Astrocyte of the spinal cord (primary cell): ENCODE measurements at places on chromosomes 5 and 9.

GRCh38 chr5:172870291-172870714 is 36.3 kb downstream of the ERGIC1 start:
- DNase-seq, result peak; percentile 94

DNA sequence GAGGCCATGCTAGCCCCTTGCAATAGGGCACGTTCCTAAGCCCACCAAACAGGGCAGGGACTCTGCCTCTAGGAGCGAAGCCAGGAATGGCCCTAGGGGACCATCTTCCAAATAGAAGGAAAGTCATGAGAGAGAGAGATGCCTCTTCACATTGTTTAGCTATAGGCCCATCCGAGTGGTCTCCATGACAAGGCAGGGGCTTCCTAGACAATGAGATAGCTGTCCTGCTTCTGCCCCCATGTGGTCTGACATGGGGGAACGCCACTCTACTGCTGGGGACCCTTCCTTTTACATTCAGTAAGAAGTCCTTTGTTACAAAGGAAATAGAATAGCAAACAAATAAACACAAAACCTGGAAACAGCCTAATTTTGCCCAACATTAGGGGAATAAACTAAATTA is 17.9 kb upstream of the KIF4B start:
- DNase-seq, result no peak

DNA sequence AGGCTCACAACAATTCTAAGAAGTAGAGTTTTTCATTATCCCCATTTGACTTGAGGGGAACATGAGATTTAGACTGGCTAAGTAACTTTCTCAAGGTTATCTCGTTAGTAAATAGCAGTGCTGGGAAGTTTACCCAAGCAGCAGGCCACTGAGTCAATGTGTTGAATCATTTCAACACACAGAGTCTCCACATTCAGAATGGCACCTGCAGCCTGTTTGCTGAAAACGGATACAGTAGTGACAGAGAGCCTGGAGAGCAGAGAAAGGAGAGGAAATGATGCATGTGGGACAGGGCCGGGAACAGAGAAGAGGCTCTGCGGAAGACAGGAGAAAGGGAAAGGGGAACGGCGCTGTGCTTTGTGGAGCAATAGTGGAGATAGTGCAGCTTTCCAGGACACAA is 33.5 kb upstream of the ZSWIM6 start:
- DNase-seq, result peak; percentile 71

DNA sequence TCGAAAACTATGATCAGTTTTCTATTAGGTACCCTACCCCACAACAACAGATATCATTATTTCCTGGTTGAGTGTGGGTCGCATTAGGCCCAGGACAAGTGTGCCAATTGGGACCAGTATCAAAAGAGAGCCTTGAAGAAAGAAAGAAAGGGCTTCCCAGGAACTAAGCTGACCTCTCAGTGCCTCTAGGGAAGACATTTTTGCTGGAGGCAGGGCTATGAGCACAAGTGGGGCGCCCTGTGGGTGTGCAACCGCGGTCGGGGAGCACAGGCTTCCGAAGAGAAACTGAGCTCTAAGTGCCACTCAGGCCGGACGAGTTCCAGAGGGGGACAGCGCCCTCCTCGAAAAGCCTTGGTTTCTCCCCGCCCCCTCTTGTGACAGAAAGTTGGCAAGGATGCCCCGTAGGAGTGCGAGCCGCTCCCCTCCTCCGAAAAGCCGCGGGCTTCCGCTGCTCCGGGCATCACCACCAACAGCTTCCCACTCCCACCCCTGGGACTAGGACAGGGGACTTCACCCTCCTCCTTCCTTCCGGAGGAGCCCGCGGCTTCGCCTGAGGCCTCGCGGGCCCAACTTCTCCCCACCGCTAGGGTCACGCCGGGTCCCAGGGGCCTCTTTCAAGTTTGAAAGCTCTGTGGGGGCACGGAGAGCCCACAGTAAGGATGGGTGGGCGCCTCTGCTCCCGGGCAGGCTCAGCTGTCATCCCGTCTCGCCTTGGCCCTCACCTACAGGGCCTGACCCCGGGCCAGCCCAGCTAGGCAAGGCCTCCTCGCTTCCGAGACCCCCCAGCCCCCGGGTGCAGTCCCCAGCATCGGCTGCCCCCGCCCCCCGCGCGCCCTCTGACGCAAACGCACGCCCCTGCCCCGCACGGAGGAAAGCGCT is 2.0 kb downstream of the NR2F1-AS1 start:
- DNase-seq, result peak; percentile 84

DNA sequence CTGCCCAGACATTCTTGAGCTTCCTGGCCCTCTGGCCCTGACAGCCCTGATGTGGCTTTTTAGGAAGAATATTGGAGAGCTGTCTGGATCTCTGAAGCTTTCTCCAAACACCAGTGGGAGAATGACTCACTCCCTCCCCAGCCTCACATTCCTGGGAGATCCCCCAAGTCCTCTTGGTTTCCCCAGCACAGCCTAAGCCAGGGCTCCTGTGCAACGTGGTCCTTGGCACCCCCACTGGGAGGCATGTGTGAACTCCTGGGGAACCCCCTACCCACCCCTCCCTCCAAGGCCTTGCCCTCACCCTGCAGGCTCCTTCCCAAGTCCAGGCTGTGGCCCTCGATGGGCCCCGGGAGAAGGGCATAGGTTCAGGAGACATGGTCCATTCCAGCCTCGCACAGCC is 12.7 kb downstream of the GLIPR2 start:
- DNase-seq, result peak; percentile 80

GRCh38 chr9:79663878-79664277 is 92.1 kb downstream of the TLE4 start:
- no peak for DNase-seq

GRCh38 chr9:18382243-18382642 is 91.7 kb upstream of the ADAMTSL1 start:
- DNase-seq, result peak; percentile 54

DNA sequence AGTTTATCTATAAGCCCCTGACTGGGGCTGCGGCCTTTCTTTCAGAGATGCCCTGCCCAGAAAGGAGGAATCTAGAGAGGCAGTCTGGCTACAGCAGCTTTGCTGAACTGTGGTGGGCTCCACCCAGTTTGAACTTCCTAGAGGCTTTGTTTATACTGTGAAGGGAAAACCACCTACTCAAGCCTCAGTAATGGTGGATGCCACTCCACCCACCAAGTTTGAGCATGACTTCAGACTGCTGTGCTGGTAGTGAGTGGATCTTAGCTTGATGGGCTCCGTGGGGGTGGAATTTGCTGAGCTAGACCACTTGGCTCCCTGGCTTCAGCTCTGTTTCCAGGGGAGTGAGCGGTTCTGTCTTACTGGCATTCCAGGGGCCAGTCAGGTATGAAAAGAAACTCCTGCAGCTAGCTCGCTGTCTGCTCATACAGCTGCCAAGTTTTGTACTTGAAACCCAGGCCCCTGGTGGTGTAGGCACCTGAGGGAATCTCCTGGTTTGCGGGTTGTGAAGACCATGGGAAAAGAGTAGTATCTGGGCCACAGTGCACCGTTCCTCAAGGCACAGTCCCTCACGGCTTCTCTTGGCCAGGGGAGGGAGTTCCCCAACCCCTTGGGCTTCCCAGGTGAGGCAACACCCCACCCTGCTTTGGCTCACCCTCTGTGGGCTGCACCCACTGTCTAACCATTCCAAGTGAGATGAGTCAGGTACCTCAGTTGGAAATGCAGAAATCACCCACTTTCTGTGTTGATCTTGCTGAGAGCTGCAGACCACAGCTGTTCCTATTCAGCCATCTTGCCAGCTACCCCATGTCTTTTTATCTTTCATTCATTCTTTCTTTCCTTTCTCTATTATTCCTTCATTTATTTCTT is 211.8 kb upstream of the C9orf72 start:
- DNase-seq, result peak; percentile 8

DNA sequence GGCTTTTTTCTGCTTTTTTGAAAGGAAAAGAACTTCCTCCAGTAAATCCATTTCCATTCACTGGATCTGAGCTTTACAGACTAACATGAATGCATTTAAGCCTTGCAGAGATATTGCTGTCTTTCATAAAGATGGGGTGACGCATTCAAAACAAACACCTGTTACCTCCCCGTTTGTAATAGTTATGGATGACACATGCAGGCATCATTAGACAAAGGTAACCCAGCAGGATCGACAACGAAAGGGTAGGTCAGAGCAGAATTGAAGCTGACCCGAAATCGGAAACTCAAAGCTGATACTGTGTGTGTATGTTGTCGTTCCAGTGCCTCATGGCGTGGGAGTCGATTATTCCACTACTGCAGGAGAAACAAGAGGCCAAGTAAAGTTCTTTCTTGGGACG is 22.2 kb downstream of the SLC46A2 start:
- DNase-seq, result no peak

- no peak for DNase-seq
These were observed 299.1 kb upstream of the PRR16 start for GRCh38 chr5:120164986-120165385.

- DNase-seq, result no peak
These were observed 45.3 kb upstream of the PDZD2 start for GRCh38 chr5:31593665-31594064.

DNA sequence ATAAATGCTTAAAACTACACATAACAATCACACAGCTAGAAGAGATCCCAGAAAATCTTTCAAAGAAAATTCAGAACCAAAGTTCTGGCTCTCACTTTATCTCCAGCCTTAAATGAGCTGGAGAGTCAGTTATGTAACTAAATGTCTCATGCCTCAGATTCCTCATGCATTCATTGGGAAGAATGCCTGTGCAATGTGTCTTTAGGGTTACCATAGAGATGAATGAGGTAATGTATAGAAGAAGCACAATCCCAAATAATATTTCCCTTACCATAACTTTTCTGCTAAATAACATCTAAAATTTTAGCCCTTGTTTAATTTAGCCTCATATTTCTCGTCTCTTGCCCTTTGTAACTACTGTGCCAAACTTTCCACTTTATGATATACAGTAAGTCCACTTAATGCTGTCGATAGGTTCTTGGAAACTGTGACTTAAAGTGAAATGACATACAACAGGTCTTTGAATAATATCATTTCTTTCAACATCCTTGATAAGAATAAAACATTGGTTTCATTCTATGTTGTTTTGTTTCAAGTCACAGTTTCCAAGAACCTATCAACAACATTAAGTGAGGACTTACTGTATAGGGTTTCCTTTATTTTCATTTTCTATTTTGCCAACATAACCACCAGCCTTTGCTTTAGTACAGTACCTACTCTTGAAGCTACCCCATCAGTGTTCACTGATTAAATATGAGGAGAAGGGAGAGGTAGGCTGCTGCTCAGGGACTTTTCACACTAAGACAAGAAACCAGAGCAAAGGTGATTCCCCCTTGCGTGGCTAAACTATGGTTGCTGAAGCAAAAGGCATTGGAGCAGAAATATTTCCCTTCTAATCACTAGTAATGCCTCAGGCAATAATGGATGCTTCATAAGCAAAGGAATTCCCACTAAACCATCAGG is 295.7 kb upstream of the PTGER4 start:
- no peak for DNase-seq
